ENCODE measurements at places on chromosomes 13 and 19. TPM values are rescaled to one million over a fixed set of nuclear protein-coding genes. Genes with fewer than 3 reads are reported as not detected.

DNA sequence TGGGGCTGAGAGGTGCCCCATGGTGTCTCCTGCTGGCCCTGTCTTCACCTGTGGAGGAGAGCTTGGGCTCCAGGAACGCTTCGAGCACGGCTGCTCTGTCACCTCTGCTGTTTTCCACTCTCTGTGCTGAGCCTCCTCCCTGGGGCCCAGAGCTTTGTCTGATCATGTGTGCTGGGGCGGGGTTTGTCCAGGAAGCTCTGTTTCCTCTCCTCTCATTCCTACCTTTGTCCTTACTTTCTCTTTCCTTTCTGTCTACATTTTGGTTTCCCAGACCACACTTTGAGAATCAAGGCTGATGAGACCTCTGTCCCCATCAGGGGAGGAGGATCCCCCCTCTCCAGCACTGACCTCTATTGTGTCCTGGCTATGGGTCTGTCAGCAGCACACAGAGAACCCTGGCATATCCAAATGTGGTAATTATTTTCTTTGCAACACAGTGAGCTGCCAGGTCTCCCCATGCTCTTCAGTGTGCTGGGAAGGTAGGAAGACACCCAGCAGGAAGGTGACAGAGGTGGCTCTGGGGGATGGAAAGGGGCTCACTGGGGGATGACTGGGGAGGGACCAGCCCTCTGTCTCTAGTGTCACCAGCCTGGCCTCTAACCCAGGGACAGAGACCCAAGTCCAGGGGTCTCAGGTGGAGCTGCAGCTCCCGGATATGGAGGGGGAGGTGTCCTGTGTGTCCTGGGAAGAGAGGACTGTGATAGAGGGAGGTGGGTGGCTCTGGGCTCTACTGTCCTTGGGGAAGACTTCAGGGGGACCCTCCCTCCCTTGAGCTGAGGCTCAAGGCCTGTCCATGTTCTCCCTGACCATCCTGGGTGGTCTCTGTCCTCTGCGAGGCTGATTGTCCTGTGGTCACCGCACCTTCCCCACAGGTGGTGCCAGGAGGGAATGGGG is at the start of gene CEACAM1:
TSS of gene CEACAM1 (minus strand) at position 128 of the 894 bp plus-strand sequence. CDS start at position 21, 107 bp downstream.
- no peak for DNase-seq

Gene PRTN3
- not detected for total RNA-seq

- DNase-seq = no peak
Observed at GRCh38 chr19:17565611-17566010, 10.2 kb downstream of the COLGALT1 start.

DNA sequence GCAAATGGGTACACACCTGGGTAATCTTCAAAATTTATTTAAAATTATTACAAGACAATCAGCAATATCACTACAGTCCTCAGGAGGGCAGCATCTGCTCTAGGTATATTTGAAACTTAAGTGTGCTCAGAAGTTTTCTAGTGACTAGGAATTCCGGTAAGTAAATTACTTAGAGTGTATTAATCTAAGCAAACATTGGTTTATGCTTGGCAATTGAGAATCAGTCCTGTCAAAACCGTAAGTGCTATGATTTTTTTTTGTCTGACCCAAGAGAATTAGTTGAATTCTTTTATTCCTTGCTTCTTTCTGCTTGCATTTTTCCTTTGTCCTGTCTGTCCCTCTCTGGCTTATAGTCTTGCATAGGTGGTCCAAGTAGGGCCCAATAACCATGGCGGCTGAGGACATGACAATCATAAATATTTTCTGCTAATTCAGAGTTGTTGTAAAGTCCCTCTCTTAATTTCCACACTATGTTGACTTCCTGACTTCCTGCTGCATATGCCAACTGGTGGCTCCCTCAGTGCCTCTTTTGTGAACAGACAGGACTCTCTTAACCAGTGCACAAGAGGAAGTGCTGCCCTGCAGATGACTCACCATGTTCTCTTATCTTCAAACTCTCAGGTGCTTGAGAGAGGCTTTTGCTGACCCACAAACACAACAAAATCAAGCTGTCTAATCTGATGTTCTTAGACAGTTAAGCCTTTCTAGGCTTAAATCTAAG is 82.2 kb downstream of the SLAIN1 start:
- DNase-seq = peak; percentile 39

DNA sequence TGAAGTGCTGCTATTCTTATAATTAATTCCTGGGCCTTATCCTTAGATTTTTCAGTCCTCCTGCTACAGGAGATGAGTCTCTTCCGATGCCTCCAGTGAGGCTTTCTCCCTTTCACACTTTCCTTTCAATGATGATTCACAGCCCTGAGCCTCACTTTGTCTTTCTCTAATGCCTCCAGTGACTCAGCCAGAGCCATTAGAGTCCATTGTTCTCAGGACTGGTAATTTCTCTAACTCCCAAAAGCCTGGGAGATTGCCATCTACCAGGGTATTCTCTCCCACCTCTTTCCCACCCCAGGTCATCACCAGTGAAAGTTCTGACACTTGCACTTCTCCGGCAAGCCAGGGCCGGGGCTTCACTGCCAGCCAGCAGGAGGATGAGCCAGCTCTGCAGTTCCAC is 49.6 kb upstream of the ARGLU1 start:
- peak; percentile 62 for DNase-seq

DNA sequence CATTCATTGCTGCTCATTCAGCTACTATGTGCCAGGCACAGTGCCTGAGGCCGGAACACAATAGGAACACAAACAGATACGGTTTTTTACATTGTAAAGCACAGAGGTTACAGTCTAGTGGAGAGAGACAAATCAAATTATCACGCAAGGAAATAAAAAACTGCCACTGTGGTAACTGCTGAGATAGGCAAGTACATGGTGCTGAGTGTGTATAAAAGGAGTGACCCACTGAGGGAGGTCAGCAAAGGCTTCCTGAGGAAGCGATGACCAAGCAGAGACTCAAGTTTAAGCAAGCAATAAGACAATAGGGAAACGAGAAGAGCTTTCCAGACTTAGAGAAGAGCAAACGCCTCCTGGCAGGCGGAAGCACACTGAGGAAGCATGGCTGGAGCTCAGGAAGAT is 56.4 kb downstream of the NUFIP1 start:
- peak; percentile 60 for DNase-seq

DNA sequence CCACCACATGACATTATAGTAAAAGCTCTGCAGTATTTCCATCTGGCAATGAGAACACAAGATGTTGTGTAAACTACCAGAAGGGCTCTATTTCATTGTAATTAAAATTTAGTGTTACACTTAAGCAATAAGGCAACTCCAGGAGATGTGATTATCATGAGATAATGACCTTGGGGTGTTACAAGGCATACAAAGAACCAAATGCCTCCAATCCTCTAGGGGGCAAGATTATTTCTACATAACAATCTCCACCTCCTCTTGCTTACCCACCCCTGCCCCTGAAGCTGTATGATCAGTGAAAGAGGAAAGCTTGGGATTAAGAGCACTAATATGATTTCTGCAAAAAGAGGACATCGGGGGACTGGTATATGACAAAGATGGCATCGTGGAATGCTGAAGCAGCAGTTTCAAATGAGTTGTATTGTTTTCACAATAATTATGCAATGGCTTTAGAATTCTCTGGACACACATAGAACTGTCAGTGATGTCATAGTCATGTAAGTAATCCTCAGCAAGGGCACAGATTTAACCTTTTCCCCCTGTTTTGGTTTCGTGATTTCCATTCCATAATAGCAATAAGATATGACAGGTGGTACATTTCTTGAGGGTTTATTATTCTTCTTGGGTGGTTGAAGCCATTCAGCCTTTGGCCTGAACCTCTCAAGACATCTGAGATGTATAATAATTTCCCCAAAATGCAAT is 295.3 kb downstream of the MZT1 start:
- DNase-seq = no peak

Gene NMRK2
- 0.73 TPM for total RNA-seq

Gene C3
- 0.77 TPM for total RNA-seq

Gene AP2S1
- total RNA-seq = 278 TPM

DNA sequence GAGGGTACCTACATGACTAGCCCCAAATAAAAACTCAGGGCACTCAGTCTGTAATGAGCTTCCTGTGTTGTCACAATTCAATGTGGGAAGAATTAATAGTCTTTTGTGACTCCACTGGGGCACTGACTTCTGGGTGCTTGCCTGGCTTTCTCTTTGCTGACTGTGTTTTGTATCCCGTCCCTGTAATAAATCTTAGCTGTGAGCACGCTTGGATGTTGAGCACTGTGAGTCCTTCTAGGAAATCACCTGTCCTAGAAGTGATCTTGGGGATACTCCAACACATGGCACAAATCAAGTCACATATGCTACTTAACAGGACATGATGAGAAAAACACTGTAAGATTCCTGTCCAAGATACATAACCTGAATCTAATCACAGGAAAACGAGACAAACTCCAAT is 83.0 kb downstream of the USP12 start:
- DNase-seq = no peak

Gene GSX1
- total RNA-seq = not detected

Gene WDR87
- not detected for total RNA-seq

GRCh38 chr19:58296104-58296503 is 9.1 kb upstream of the ERVK3-1 start:
- DNase-seq = no peak

Gene ELANE
- not detected for total RNA-seq

Gene KIR3DL1
- total RNA-seq = not detected

DNA sequence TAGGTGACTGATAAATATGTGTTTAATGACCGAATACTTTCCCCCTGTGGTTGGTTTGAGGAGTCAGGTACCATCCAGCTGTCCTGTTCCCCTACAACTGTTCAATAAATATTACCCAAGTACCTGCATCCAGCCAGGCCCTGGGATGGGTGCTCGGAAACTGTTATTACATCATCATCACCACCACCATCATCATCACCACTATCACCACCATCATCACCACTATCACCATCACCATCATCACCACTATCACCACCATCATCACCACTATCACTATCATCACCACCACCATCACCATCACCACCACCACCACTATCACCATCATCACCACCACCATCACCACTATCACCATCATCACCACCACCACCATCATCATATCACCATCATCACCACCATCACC is 4.1 kb downstream of the NTN5 start:
- DNase-seq = no peak

DNA sequence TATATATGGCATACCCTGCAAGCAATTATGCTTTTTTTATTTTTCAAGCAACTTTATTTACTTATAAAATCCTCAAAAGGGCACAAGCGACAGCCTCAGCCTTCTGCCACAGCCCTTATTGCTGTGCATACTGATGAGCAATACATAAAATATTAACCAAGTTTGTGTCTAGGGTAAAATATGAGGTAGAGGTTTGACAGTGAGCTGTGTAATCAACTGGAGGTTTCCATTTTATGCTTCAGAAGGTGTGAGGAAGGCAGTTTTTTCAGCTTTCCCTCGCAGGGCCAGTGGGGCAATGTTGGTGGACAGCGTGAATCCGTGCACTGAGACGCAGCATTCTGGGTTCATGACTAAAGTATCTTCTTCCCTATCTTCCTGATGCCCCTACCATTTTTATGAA is 310.4 kb downstream of the IRS2 start:
- no peak for DNase-seq

- DNase-seq = peak; percentile 38
Observed at GRCh38 chr13:37070956-37071355, 11.5 kb upstream of the SUPT20H start.

All from astrocyte (in vitro differentiated cells and primary cell).